ENCODE measurements at places on chromosomes 6 and 20.

- no peak for DNase-seq
Observed at GRCh38 chr20:44762466-44763140, 16.9 kb downstream of the KCNK15 start.

- peak; percentile 8 for DNase-seq
Observed at GRCh38 chr20:4493386-4493785, 228.3 kb upstream of the PRND start.

GRCh38 chr6:72944660-72945059, 280.6 kb downstream of the KHDC1L start:
- DNase-seq = no peak

DNA sequence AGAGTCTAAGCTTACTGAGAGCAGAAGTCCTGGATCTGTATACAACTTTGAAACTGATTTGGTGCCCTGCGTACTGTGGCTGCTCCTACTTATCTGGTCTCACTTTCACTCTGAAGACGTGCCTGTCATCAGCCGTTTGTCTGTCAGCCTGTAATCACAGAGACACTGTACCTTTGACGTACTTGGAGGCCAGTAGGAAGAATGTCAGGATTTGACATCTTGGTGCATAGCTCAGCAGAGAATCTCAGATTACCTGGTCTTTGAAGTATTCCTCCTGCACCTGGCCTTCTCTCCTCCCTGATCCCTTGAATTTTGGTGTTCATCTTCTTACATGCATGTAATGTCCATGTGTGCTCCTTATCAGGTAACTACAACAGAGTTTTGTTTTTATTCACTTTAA, 37.7 kb downstream of the DSE start:
- DNase-seq = no peak

- no peak for DNase-seq
Observed at GRCh38 chr6:11368760-11369159, 136.3 kb upstream of the NEDD9 start.

DNA sequence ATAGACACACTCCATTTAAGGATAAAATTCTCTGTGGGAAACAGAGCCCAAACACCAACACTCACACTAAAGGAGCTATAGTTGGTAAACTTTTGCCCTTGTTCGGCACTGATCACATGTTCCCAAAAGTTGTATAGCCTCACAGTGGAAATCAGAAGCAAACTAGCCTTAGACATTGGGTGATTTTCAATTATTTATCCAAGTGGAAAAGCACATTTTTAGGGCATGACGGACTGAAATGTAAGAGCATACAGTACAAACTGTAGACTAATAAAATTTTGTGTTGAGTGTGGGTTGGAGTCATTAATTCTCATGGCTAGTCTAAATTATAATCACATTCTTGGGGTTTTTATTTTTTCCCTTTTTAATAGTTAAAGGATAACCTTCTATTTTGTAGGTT, 202.4 kb downstream of the MOXD1 start:
- DNase-seq = no peak

DNA sequence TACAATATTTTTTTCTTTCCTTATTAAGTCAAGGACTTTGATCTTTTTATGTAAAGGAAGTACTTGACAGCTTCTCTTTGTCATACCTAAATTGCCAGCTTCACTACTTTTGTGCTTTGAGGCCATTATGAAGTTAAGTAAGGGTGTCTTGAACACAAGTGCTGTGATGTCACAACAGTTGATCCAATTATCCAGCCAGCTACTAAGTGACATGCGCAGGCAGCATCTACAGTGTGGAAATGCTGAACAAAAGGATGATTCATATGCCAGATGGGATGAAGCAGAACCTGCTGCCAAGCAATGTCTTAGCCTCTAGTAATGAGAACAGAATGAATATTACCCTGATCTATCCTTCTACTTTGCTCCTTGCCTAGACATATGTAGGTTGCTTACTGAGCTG, 68.3 kb upstream of the TMEM244 start:
- no peak for DNase-seq

- DNase-seq = no peak
Observed at GRCh38 chr20:52569201-52569600, 377.6 kb upstream of the ZFP64 start.

DNA sequence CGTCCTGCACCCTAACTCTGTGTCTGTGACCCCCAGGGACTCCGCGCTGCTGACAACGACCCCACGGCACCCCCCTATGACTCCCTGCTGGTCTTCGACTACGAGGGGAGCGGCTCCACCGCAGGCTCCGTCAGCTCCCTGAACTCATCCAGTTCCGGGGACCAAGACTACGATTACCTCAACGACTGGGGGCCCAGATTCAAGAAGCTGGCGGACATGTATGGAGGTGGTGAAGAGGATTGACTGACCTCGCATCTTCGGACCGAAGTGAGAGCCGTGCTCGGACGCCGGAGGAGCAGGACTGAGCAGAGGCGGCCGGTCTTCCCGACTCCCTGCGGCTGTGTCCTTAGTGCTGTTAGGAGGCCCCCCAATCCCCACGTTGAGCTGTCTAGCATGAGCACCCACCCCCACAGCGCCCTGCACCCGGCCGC, 129.0 kb downstream of the TAF4 start:
- DNase-seq = no peak

- peak; percentile 30 for DNase-seq
Observed at GRCh38 chr6:46062312-46062711, 46.7 kb upstream of the CLIC5 start.

- DNase-seq = no peak
Observed at GRCh38 chr6:77686931-77687330, 34.1 kb downstream of the MEI4 start.

- no peak for DNase-seq
Observed at GRCh38 chr6:37636116-37636515, 61.6 kb downstream of the MDGA1 start.

GRCh38 chr20:39117491-39117890, 155.3 kb downstream of the DHX35 start:
- peak; percentile 94 for DNase-seq

DNA sequence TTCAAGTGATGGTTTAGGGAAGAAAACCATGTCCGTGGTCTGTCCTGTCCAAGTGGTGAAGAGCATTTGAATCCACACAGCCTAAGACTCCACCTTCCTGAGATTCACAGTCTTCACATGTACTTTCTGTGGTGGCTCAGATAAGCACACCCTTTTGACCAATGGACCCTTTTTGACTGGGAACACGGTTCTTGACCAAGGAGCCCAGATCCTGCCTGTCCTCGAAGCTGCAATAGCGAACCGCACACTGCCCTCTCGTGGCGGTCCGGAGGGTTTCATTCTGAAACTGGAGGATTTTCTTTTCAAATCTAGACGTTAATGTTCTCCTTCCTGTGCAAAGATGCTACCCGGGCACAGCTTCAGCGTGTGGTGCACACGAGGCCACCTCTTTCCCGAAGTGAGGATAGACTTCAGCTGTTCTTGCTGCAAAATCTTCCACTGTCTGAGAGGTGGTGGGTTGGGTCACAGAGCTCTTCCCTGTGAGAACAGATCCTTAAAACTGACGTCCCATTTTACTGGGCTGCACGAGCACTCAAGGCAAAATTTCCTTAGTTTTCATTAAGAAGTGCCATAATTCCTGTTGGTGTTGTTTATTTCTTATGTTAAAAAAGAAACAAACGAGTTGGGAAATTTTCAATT, 90.5 kb downstream of the SYNJ2 start:
- DNase-seq = peak; percentile 51

GRCh38 chr6:152698692-152699091, 995 bp downstream of the MYCT1 start:
- no peak for DNase-seq

GRCh38 chr6:13733178-13733887, 21.7 kb upstream of the RANBP9 start:
- peak; percentile 57 for DNase-seq

GRCh38 chr20:38369389-38369788, 23.1 kb downstream of the LBP start:
- peak; percentile 39 for DNase-seq

DNA sequence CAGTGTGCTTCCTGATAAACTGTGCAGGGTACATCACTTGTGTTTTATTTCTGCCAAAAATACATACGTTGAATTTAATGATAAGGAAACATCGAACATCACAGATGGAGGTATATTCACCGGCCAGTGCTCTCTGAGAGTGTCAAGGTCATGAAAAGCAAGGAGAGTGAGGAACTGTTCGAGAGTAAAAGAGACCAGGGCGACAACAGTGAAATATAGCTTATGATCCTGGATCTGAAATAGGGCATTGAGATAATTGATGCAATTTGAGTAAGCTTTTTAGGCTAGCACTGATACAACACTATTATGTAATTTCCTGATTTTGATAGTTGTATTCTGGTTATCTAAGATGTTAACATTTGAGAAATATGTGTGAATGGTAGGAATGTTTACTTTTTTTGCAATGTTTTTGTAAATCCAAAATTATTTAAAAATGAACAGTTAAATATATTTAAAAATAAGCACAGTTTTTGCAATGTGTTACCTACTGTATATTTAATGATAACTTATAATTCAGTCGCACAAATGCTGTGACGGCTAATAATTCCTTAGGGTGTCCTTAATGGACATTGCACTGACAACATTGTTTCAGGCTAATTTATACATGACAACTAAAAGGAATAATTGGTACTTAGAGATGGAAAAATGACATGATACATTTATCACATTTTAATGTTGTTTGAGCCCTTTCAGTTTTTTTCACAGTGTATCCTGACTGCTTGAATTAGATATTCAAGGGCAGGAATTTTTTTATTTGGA, 9.9 kb downstream of the RAB32 start:
- no peak for DNase-seq

DNA sequence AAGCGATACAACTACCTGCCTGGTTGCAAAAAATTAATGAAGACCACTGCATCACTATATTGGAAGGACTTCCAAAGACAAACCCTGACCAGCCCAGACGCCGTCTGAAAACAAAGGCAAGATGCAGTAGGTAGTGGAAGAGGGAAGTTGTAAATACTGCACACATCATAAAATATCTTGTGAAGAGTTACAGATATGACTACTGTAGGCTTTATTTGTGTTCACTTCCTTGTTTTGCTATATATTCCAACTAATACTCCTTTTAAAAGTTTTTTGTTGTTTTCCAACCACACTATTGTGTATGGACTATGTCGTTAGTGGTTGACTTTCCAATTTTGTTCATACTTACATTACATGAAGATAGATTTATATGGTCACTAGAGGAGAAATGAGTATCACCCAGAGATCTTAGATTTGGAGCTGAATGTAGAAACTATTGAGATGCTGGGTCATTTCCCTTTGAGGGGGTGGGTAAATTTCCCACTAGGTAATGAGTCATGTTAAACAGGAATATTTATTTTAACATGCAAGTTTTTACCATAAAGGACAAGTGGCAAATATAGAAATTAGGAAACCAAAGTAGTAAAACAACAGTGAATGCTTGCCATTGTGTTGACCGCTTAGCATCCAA, 16.6 kb upstream of the TXLNB start:
- DNase-seq = no peak

GRCh38 chr6:148904896-148905870, 158.4 kb downstream of the UST start:
- no peak for DNase-seq

DNA sequence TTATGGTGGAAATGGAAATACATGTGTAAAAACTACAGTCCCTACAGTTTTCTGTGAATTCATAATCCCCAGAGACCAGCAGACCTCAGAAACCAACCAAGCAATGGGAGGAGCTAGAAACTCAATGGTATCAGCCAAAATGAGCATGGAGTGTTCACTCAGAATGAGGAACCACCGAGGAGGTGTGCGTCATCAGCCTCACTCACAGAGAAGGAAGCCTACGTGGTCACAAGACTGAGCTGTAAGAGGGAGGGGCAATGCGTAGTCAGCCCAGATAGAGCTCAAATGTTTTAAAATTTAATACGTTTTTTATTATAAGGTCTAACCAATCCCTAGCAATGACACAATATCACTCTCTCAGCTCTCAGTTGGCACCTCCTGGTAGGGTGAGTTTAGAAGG, 17.4 kb downstream of the MYLK4 start:
- no peak for DNase-seq

GRCh38 chr6:36657942-36658544, 20.5 kb upstream of the CDKN1A start:
- DNase-seq = no peak

- DNase-seq = no peak
Observed at GRCh38 chr6:111150577-111150976, 63.3 kb downstream of the SLC16A10 start.

DNA sequence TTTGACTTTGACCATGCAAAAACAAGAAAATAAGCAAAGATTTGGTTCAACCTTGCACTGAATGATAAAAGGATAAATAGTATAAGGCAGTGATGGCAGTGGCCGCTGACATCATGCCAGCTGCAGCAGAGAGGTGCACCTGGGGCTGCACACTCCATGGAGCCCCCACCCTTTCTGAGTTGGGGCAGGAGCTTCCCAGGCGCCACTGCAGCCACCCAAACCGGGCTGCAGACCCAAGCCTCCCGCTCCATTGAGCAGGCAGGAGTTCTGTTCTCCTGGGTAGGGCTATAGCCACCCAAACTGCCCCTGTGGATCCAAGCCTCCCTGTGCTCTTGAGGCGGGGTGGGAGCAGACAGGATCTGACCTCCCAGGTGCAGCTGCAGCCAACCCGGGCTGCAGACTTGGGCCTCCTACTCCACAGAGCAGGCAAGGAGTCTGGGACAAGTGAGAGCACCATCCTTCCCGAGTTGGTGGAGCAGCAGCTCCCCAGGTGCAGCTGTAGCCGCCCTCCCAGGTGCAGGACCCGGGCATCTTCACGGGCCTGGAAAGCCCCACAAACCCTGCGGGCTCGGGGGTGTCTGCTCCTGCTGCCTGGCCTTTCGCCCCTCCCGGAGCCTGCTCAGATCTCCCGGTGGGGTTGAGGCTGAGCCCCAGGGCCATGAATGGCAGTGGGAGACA, 537.9 kb downstream of the TENT5A start:
- DNase-seq = no peak

DNA sequence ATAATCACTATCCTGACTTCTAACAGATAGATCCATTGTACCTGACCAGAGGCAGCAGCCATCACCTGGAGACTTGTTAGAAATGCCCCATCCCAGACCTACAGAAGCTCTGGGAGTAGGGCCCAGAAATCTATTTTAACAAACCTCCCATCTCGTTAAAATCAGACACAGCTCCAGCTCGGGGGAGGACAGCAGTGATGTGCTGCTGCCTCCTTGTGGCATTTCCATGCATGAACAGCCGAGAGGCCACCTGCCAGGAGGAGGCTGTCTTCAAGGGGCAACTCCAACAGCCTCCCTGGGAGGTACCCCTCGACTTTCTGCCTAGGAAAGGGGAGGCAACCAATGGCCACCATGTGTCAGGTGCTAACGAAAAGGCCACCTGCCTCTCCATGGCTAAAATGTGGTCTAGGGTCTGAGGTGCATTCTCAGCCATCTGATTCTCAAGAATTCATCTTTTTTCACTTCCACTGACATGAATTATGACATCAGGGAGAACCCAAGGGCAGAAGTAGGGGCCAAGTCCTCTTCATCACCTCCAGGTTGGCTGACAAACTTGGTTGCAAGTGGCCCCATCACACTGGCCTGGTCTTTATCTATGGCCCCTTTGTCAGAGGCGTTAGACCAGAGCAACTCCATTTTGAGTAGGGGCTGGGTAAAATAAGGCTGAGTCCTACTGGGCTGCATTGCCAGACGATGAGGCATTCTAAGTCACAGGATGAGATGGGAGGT, 12.2 kb upstream of the KCNK15 start:
- DNase-seq = peak; percentile 72

All from SW480 (cell line).